ENCODE measurements at places on chromosomes 6 and 20. TPM values are rescaled to one million over a fixed set of nuclear protein-coding genes. Genes with fewer than 3 reads are reported as not detected.

GRCh38 chr6:18406955-18407749 is 20.0 kb downstream of the RNF144B start:
- DNase-seq = no peak
- no peaks in the 10 kb centered on the region for H3K27me3 ChIP-seq
- no peaks in the 10 kb centered on the region for H3K36me3 ChIP-seq
- no peak overlapping the region for H3K4me3 ChIP-seq
- H3K27ac ChIP-seq = no peak overlapping the region

DNA sequence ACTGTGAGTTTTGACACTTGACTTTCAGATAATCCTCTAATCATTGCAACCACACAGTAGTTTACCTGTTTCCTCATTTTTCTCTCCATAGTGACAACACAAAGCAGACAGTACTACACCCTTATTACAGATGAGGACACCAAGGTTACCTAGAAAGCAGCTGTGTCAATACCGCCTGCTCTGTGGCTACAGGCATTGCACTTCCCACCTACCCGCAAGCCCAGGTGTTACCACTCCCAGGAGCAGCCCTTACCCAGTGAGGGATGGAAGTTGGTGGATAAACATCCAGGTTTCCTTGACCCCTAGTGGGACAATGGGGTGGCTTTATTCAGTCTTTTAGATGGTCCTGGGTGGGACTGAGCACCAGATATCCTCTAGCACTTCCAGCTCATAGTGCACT is 503.6 kb downstream of the PTPRT start:
- H3K4me1 ChIP-seq = no peaks in the 10 kb centered on the region
- DNase-seq = no peak
- H3K27me3 ChIP-seq = no peaks in the 10 kb centered on the region
- no peaks in the 10 kb centered on the region for H3K36me3 ChIP-seq
- no peak overlapping the region for H3K4me3 ChIP-seq
- H3K27ac ChIP-seq = no peak overlapping the region

DNA sequence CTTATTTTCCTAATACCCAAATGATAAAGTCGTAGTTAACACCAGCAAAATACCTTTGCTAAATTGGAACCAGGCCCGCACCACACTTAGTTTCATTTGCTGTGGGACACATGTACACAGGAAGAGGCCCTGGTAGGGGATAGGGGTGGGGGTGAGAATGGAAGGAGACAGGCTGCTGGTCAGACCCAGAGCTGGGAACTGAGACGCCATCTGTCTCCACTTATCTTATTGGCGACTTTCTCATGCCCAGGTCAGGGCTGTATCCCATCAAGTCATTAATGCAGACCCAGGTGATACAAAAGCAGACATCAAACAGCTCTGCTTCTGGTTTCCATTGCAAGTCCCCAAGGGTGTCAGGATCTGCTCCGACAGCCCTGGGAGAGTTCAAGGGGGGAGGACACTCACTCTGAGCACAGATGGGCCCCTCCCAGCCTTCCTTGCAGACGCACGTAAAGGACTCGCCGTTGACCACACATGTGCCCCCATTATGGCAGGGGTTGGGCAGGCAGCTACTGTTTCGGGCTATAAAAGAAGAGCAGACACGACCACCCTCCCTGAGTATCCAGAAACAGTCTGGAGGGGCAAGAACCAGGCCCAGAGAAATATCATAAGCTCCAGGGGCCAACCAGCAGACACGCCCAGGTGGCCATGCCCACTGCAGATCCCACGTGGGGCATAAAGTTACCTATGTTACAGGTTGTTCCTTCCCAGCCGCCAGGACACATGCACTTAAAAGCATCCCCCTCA is 29.2 kb downstream of the JAG1 start:
- H3K36me3 ChIP-seq = peaks cover 55% of the 10 kb centered on the region
- peak overlapping the region; percentile 22 for H3K27ac ChIP-seq
- DNase-seq = no peak
- H3K27me3 ChIP-seq = no peaks in the 10 kb centered on the region

DNA sequence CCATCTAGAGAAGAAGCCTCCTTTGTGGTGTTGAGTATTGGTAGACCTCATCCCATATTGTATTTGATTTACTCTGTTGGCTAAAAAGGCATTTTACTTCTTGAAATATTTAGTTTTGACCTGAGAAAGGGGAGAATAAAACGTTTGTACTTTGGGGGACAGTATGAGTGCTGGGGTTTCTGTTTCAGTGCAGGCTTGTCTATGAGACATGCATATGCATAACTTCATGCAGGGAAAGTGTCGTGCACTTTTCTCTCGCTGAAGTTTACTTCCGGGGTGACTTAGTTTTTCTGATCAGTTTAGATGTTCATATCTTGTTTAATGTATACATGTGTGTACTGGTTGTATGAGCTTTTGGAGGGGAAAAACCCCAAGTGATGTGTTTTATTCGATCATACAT is 59.5 kb downstream of the UTRN start:
- H3K36me3 ChIP-seq = no peaks in the 10 kb centered on the region
- peaks cover 5% of the 10 kb centered on the region for H3K4me1 ChIP-seq
- no peak overlapping the region for H3K27ac ChIP-seq
- no peaks in the 10 kb centered on the region for H3K27me3 ChIP-seq
- DNase-seq = no peak

DNA sequence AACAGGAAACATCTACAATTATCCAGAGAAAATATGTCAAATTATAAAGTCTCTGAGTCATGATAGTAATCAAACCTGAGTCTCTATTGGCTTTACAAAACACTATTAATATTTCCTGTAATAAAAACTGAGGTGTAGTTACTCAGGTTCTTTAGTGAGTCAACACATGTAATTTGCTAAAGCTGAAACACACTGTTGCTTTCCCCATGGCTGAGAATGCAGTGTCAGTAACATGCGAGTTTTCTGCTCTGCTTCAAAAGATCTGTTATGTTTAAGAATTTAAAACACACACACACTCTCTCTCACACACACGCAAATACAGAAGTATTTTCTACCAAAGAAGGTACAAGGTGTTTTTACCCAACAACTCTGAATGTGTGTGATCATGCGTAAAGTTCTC is 38.6 kb downstream of the ATXN1 start:
- no peaks in the 10 kb centered on the region for H3K27me3 ChIP-seq
- DNase-seq = no peak
- no peak overlapping the region for H3K27ac ChIP-seq
- H3K4me3 ChIP-seq = no peak overlapping the region

- H3K36me3 ChIP-seq = no peaks in the 10 kb centered on the region
- no peaks in the 10 kb centered on the region for H3K4me1 ChIP-seq
- no peaks in the 10 kb centered on the region for H3K27me3 ChIP-seq
- DNase-seq = no peak
These were observed 17.8 kb upstream of the FNDC1 start for GRCh38 chr6:159151266-159151855.

DNA sequence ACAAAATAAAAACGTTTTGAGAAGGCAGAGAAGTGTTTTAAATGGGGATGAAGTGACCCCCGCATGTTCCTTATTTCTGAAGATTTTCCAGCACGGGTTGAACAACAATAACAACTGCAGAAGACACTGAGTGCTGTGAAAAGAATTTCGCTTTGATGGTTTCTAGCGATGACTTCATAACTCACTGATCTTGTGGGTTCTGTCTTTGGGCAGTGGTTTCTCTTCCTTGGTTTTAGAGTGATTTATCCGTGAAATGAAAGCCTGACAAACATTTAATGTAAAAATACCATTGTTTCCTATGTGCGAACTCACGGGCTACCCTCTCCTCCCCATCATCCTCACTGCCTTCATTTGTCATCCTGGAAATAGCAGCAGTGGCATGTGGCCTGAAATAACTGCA is 793.9 kb downstream of the QKI start:
- no peak overlapping the region for H3K27ac ChIP-seq
- no peak overlapping the region for H3K4me3 ChIP-seq
- DNase-seq = no peak
- H3K4me1 ChIP-seq = no peaks in the 10 kb centered on the region

- H3K27ac ChIP-seq = no peak overlapping the region
- H3K4me3 ChIP-seq = no peak overlapping the region
- no peaks in the 10 kb centered on the region for H3K27me3 ChIP-seq
These were observed 110.2 kb upstream of the CST7 start for GRCh38 chr20:24838546-24839535.

- no peaks in the 10 kb centered on the region for H3K36me3 ChIP-seq
- H3K4me3 ChIP-seq = no peak overlapping the region
- DNase-seq = no peak
- peaks cover 19% of the 10 kb centered on the region for H3K4me1 ChIP-seq
- no peak overlapping the region for H3K27ac ChIP-seq
These were observed 1.5 kb downstream of the PSORS1C1 start for GRCh38 chr6:31115941-31116560.

- peaks cover 9% of the 10 kb centered on the region for H3K36me3 ChIP-seq
- no peak for DNase-seq
- H3K4me3 ChIP-seq = no peak overlapping the region
- H3K4me1 ChIP-seq = peaks cover 2% of the 10 kb centered on the region
These were observed 29.3 kb downstream of the SSR1 start for GRCh38 chr6:7283676-7284075.

GRCh38 chr20:11401988-11402387 is 515.7 kb upstream of the BTBD3 start:
- H3K27ac ChIP-seq = no peak overlapping the region
- H3K36me3 ChIP-seq = no peaks in the 10 kb centered on the region
- no peaks in the 10 kb centered on the region for H3K4me1 ChIP-seq
- no peaks in the 10 kb centered on the region for H3K27me3 ChIP-seq
- no peak overlapping the region for H3K4me3 ChIP-seq

GRCh38 chr6:41074692-41075436 is 2.1 kb downstream of the NFYA start:
- DNase-seq = no peak
- peak overlapping the region; percentile 100 for H3K27ac ChIP-seq
- H3K36me3 ChIP-seq = no peaks in the 10 kb centered on the region

DNA sequence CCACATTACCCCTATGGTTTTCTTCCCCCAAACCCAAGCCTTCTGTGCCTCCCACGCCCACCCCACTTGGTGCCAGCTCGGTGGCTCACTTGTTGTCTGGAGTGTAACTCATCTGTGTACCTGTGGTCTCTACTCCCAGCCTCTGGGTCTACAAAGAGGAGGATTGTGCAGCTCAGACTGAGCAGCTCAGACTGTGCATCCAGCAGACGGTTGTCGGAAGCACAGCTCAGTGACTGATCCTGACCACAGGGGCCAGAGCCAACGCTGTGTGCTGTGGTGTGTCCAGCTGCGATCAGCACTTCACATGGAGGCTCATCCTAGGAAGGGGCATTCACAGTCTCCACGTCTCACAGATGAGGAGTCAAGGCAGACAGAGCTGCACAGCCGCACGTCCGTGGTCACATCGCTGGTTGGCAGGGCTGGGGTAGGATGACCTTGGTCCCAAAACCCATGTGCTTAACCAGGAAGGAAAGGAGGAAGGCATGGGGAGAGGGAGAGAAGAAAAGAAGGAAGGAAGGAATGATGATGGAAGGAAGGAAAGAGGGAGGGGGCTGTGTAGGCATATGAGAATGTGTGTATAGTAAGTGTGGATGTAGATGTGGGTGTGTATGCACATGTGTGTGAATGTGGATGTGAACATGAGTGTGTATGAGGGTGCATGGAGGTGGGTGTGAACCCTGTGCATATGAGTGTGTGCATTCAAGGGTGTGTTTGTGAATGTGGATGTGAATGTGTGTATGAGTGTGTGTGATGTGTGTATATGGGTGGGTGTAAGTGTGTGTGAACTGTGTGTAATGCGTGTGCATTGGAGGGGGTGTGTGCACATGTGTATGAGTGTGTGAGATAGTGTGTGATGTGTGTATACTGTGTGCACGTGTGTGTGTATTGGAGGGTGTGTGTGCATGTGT is 28.2 kb upstream of the STX16 start:
- no peak for DNase-seq
- H3K4me1 ChIP-seq = peaks cover 18% of the 10 kb centered on the region
- no peaks in the 10 kb centered on the region for H3K36me3 ChIP-seq
- H3K27me3 ChIP-seq = no peaks in the 10 kb centered on the region
- no peak overlapping the region for H3K4me3 ChIP-seq
- no peak overlapping the region for H3K27ac ChIP-seq

DNA sequence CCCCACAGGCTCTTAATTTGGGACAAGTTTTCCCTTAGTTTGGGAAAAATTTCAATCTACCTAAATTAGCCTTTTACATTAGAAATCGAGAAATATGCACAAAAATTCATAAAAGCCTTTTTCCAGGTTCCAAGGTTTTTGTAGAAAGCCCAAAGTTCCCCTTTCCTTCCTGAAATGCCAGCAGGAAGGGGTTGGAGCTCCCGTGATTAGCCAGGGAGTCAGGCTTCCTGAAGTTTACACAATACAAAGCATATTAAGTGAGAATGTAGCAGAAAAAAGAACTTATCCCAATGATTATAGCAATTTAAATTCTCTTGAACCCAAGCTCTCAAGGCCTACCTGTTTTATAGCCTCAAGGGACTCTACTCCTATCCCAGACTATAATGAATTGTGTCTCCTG is 39.1 kb downstream of the SYNJ2 start:
- H3K27ac ChIP-seq = no peak overlapping the region
- H3K4me1 ChIP-seq = peaks cover 31% of the 10 kb centered on the region
- H3K4me3 ChIP-seq = no peak overlapping the region
- DNase-seq = no peak

DNA sequence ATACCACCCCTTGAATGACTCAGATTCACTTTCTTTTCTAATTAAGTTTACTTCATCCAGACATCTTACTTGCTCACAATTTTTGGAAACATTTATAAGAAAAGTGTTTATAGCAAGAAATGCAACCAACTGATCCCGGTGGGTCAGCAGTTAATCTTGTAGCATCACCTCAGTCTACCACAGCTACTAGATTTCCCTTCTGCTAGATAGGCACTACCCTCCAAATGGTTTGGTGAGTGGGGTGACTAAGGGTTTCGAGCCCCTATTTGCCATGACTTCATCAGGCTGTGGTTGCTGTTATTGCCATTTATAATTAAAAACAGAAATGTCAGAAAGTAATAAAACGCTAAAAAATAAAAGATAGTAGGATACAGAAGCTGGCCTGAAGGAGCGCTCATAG is 930.1 kb upstream of the GJE1 start:
- no peaks in the 10 kb centered on the region for H3K4me1 ChIP-seq
- H3K27ac ChIP-seq = no peak overlapping the region
- DNase-seq = no peak

DNA sequence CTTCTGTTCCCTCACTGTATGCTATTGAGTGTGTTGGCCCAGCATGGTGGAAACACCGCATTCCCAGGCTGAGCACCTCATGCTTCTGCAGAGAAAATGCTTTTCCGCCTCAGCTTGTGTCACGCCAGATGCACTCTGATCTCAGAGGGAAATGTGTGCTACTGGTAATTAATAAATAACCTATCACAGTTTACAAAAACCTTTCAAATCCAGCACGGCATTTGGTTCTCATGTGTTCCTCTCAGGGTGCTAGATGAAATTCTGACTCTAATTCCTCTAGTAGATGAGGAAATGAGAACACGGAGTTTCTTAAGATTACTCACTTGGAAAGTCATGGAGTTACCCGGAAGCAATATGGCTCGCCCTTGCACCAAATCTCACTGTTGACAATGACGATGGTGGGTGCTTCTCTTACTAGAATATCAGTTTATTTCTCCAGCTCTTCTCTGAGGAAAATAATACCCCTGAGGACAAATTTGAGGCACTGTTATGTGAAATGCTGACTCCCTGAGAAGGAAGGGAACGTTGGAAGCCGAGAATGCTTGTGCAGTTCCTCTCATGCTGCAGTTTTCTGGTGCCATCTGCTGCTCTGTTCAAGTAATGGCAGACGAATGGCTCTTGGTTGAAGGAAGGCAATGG is 116.6 kb downstream of the RNF144B start:
- H3K4me1 ChIP-seq = no peaks in the 10 kb centered on the region
- peak overlapping the region; percentile 44 for H3K27ac ChIP-seq
- H3K27me3 ChIP-seq = no peaks in the 10 kb centered on the region
- no peaks in the 10 kb centered on the region for H3K36me3 ChIP-seq
- DNase-seq = peak; percentile 90

Gene TSHZ2
- total RNA-seq = 11.8 TPM

Gene L3MBTL1
- total RNA-seq = 22.1 TPM

Gene FAXC
- total RNA-seq = 31.7 TPM

Gene CTAGE9
- not detected for total RNA-seq

Measured in spinal cord (tissue), 10 donors.